A549 (cell line): ENCODE measurements at places on chromosomes 6 and 20. TPM values are rescaled to one million over a fixed set of nuclear protein-coding genes. Genes with fewer than 3 reads are reported as not detected.

DNA sequence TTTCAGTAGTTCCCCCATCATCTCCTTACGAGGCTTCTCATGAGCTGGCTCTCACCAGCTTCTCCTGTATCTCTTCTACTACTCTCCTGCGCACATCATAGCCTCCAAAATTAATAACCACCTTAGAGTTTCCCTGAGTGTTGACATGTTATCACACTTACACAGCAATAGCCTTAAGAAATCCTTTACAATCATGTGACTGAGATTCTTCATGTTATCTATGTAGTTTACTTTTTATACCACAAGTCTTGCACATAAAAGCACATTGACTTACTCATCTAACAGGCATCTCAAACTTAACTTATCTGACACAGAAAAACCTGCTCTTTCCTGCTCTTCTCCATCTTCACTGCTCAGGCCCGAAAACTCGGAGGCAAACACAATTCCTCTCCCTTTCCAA, 103.7 kb upstream of the TAB2 start:
- no peak for DNase-seq

Gene UST
- 1.3 to 1.8 TPM (median 1.7 TPM) in 3 replicates for polyA plus RNA-seq

- DNase-seq, result no peak
These were observed 59.7 kb downstream of the EDN3 start for GRCh38 chr20:59359906-59360725.

Gene FBXO9
- polyA plus RNA-seq, result 30.2 to 34.0 TPM (median 32.1 TPM) in 3 replicates

Gene NOX3
- polyA plus RNA-seq, result not detected in 3 replicates
